ENCODE measurements at places on chromosomes 12 and 14.

GRCh38 chr12:31803306-31804184 lies 74.7 kb upstream of the AMN1 start:
- DNase-seq: no peak

- no peak for DNase-seq
Measured at GRCh38 chr12:54658306-54659264, 10.4 kb upstream of the DCD start.

DNA sequence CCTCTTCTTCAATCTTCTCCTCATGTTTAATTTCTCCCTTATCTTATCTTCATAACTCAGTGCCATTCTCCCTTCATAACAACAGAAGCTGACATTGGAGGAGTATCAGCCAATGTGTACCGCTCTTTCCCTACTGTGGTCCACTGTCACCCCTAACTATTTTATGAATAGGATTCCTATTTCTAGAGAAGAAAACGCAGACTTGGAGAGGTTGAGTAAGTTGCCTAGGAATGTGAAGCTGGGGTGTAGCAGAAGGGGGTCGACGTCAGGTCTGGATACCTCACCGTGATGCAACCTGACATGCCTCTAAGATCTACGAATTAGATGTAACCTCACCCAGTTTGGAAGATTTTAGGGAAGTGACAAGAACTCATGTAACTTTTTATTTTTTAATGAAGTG lies 17.1 kb downstream of the LMO3 start:
- no peak for DNase-seq

DNA sequence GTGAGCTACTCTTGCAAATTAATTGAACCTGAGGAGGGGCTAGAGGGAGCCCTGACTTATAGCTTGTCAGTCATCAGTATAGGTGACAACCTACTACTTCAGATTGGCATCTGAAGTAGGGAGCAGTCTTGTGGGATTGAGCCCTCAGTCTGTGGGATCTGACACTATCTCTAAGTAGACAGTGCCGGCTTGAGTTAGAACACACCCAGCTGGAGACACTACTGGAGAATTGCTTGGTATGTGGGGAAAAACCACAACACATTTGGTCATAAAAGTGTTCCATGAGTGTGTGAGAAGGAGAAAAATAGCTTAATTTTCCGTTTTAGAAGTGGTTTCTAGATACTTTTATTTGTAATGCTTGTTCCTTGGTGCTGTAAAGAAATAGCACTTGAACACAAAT lies 30.5 kb upstream of the DDHD1 start:
- DNase-seq: no peak

DNA sequence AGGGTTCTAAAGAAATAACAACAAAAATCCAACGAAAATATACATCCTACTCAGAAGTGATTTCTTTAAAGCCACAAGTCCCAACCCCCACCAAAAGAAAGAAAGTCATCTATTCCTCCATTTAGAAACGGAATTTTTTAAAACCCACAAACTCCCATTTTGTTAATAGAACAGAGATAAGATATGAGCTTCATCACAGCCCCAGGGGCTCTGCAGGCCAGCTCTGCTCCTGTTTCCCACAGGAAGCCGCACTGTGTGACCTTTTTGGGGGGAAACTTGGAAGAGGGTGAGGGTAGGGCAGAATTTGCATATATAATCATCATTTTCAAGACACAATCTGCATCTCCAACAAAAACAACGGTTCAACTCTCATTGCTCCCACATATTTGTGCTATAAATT lies 2.8 kb downstream of the FBXL14 start:
- no peak for DNase-seq

Data from tibial nerve (tissue), 4 donors.